Activated CD4-positive, alpha-beta T cell treated with anti-CD3 and anti-CD28 coated beads, Interleukin-2, amount 10 ng/mL, durations not matched to agents 7 days and 5 days (primary cell): ENCODE measurements at places on chromosomes 11 and 22. TPM values are rescaled to one million over a fixed set of nuclear protein-coding genes. Genes with fewer than 3 reads are reported as not detected.
A peak's percentile ranks its signal among the peaks of the same experiment; 100 is the strongest.

DNA sequence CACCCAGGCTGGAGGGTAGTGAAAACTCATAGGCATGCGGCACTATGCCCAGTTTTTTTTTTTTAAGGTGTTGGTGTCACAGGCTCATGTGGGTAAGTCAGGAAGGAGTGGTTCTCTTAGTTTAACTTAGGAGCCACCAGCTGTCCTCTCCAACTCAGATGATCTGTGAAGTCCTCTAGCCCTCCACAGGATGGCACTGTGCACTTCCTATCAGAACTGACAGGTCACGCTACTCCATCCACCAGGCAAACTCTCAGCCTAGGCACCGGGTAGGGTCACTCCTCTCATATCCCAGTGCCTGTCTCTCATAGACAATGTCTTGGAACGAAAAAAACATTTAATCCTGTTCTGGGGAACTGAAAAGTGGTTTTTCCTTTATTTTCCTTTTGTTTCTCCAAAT is 16.5 kb downstream of the NAP1L4 start:
- H3K4me1 ChIP-seq = peaks cover 30% of the 10 kb centered on the region
- H3K36me3 ChIP-seq = peaks cover 65% of the 10 kb centered on the region
- H3K27ac ChIP-seq = peak overlapping the region; percentile 77
- H3K27me3 ChIP-seq = no peaks in the 10 kb centered on the region
- no peak overlapping the region for H3K4me3 ChIP-seq
- DNase-seq = peak; percentile 72

- H3K27ac ChIP-seq = no peak overlapping the region
- H3K4me1 ChIP-seq = no peaks in the 10 kb centered on the region
- H3K27me3 ChIP-seq = peaks cover 3% of the 10 kb centered on the region
- H3K36me3 ChIP-seq = no peaks in the 10 kb centered on the region
- H3K4me3 ChIP-seq = no peak overlapping the region
These were observed 29.7 kb downstream of the USH1C start for GRCh38 chr11:17514476-17514875.

GRCh38 chr11:35436581-35437250 is 17.4 kb upstream of the SLC1A2 start:
- no peaks in the 10 kb centered on the region for H3K4me1 ChIP-seq
- no peaks in the 10 kb centered on the region for H3K36me3 ChIP-seq
- no peak for DNase-seq
- peaks cover 39% of the 10 kb centered on the region for H3K27me3 ChIP-seq
- no peak overlapping the region for H3K27ac ChIP-seq

DNA sequence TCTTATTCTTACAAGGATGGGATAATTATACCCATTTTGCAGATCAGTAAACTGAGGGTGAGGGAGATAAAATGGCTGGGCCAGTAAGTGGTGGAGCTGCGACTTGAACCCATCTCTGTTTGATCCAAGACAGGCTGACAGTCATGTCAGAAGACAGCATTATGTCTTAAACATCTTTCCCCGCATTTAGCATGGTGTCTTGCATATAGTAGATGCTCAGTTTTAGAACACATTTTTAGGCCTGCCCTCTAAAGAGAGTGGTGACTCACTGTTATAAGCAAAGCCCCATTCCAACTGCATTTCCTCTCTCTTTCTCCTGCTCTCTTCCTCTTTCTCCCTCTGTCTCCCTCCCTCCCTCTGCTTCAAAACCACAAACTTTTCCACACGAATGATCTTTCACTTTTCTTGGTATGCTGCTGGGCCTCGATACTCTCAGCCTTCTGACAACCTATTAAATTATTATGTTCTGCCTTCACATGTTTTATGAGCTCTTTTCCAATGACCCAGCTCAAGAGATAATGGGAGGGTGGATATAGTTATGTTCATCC is 25.2 kb downstream of the CWC15 start:
- H3K36me3 ChIP-seq = no peaks in the 10 kb centered on the region
- H3K4me1 ChIP-seq = no peaks in the 10 kb centered on the region

DNA sequence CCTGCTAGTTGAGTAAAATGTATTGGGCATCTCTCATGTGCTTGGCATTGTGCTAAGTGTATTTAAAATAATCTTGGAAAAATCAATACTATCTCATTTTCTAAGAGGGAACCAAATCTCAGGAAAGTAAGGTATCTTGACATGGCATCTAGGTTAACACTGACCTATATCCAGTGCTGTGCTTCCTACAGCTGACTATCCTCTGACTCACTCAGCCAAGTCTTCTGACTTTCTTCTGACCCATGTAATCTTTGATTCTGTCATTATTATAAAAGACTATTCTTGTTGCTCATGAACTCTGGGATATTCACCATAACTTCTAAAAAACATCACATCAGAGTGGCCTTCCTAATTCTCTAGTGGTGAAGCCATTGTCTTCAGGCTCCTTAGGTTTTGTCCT is 304.1 kb upstream of the TENM4 start:
- H3K4me3 ChIP-seq = no peak overlapping the region
- H3K27me3 ChIP-seq = no peaks in the 10 kb centered on the region
- H3K4me1 ChIP-seq = no peaks in the 10 kb centered on the region
- no peaks in the 10 kb centered on the region for H3K36me3 ChIP-seq
- DNase-seq = no peak

- DNase-seq = no peak
- no peak overlapping the region for H3K27ac ChIP-seq
- H3K4me1 ChIP-seq = peaks cover 8% of the 10 kb centered on the region
- H3K36me3 ChIP-seq = no peaks in the 10 kb centered on the region
- peaks cover 17% of the 10 kb centered on the region for H3K27me3 ChIP-seq
- H3K4me3 ChIP-seq = no peak overlapping the region
These were observed 34.1 kb upstream of the ZBTB16 start for GRCh38 chr11:114025329-114025907.

- no peak for DNase-seq
- H3K27ac ChIP-seq = no peak overlapping the region
- no peak overlapping the region for H3K4me3 ChIP-seq
- H3K36me3 ChIP-seq = no peaks in the 10 kb centered on the region
These were observed 52.4 kb upstream of the RBFOX2 start for GRCh38 chr22:36081023-36081431.

DNA sequence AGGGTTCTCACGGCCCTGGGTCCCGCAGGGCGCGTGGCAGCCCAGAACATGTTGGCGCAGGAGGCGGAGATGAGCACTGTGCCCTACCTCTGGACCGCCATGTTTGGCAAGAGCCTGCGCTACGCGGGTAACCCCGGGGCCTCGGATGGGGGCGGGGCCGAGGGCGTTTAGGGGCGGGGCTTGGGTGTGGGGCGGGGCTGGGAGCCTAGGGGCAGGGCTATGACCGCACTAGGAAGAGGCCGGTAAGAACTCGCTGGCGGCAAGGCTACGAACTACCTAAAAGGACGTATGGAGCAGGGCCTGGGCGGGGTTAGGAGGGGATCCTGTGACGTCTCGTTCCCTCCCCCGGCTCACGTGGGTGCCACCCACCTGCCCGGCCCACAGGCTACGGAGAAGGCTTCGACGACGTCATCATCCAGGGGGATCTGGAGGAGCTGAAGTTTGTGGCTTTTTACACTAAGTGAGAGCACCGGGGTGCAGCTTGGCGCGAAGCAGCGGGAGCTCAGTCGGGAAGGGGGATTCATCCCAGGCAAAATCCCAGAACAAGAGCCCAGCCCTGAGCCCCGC is 2.8 kb upstream of the LZTR1 start:
- H3K4me1 ChIP-seq = peaks cover 39% of the 10 kb centered on the region
- H3K27ac ChIP-seq = peak overlapping the region; percentile 75
- H3K4me3 ChIP-seq = peak overlapping the region; percentile 60
- no peaks in the 10 kb centered on the region for H3K27me3 ChIP-seq
- peak; percentile 66 for DNase-seq

DNA sequence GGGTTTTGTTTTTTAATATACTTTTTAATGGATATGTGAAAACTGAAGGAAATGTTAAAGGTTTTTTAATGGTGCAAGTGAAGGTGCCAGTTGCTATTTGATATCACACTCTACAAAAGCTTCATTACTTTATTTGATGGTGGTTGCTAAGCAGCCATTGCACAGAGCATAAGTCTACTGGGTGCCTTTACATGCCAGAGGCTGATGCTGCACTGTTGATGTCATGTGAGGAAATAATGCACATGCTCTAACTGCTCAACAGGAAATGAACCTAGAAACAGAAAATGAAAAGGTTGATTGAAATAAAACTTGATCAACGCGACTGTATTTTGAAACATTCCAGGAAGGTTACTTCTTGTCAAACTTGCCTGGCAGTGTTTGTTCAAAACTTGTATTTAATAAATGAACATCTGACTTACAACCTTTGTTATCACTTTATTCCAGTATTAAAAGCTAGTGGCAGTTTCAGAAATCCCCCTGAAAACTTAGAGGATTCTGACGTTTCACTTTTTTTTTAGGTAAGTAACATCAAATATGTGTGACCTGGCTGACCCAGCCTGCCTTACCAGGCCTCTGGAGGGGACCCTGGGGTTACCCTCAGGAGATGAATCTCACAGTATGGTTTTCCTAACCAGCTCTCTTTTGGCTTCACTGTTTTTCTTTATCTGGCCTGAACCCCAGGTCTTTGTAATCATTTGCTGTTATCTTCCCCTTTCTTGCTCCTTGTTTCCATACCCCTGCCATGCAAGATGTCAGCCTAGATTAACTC is 2.4 kb upstream of the ATP5MG start:
- peaks cover 69% of the 10 kb centered on the region for H3K4me1 ChIP-seq
- peak overlapping the region; percentile 99 for H3K27ac ChIP-seq
- H3K4me3 ChIP-seq = peak overlapping the region; percentile 87
- H3K36me3 ChIP-seq = peaks cover 41% of the 10 kb centered on the region

DNA sequence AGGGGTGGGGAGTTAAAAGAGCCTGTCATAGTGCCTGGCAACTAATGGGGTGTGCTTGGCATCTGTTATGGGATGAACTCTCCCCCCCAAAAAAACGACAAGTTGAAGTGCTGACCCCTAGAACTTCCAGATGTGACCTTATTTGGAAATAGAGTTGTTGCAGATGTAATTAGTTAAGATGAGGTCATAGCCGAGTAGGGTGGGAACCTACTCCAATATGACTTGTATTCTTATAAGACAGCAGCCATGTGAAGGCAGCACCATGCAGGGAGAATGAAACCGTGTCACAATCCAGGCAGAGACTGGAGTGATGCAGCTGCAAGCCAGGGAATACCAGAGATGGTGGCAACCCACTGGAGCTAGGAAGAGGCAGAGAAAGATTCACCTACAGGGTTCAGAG is 394.5 kb downstream of the TENM4 start:
- no peaks in the 10 kb centered on the region for H3K4me1 ChIP-seq
- no peaks in the 10 kb centered on the region for H3K27me3 ChIP-seq
- no peak for DNase-seq
- no peak overlapping the region for H3K27ac ChIP-seq
- H3K36me3 ChIP-seq = no peaks in the 10 kb centered on the region

- no peak for DNase-seq
- no peaks in the 10 kb centered on the region for H3K27me3 ChIP-seq
- H3K4me1 ChIP-seq = peaks cover 56% of the 10 kb centered on the region
- H3K36me3 ChIP-seq = peaks cover 41% of the 10 kb centered on the region
These were observed 1.5 kb downstream of the PRR33 start for GRCh38 chr11:1889941-1890855.

Gene GRM5
- not detected for total RNA-seq

Gene ACRV1
- total RNA-seq = not detected

Gene OR51B2
- not detected for total RNA-seq

Gene ADM2
- total RNA-seq = 3.7 TPM

Gene RGL4
- 30.1 TPM for total RNA-seq

Gene PKNOX2
- not detected for total RNA-seq
